Purkinje cell (primary cell): ENCODE measurements at places on chromosomes 2 and 18. TPM values are rescaled to one million over a fixed set of nuclear protein-coding genes. Genes with fewer than 3 reads are reported as not detected.

TMEFF2 gene
- polyA plus RNA-seq: 101 and 128 TPM in 2 replicates

DNPEP gene
- 14.2 and 14.7 TPM in 2 replicates for polyA plus RNA-seq

TMEM163 gene
- 1.6 and 3.3 TPM in 2 replicates for polyA plus RNA-seq

TWIST2 gene
- not detected in 2 replicates for polyA plus RNA-seq

RPIA gene
- polyA plus RNA-seq: 0.56 and 1.8 TPM in 2 replicates

CBLN2 gene
- polyA plus RNA-seq: 8.2 TPM in 1 of 2 replicates, not detected in the other

IER3IP1 gene
- 78.4 and 84.2 TPM in 2 replicates for polyA plus RNA-seq

CTNNA2 gene
- 22.3 and 26.9 TPM in 2 replicates for polyA plus RNA-seq

SATB2 gene
- polyA plus RNA-seq: 11.9 TPM in 1 of 2 replicates, not detected in the other

SIX3 gene
- not detected in 2 replicates for polyA plus RNA-seq

DLGAP1 gene
- polyA plus RNA-seq: 109 and 112 TPM in 2 replicates

ECEL1 gene
- not detected in 2 replicates for polyA plus RNA-seq

CDH20 gene
- 1.2 and 1.6 TPM in 2 replicates for polyA plus RNA-seq

FOSL2 gene
- 0.94 and 3.1 TPM in 2 replicates for polyA plus RNA-seq

ADCYAP1 gene
- polyA plus RNA-seq: 33.4 and 53.7 TPM in 2 replicates

EVX2 gene
- polyA plus RNA-seq: not detected in 2 replicates

CNNM3 gene
- 1.1 and 2.0 TPM in 2 replicates for polyA plus RNA-seq
